ENCODE measurements at places on chromosomes 12 and 14. TPM values are rescaled to one million over a fixed set of nuclear protein-coding genes. Genes with fewer than 3 reads are reported as not detected.

DNA sequence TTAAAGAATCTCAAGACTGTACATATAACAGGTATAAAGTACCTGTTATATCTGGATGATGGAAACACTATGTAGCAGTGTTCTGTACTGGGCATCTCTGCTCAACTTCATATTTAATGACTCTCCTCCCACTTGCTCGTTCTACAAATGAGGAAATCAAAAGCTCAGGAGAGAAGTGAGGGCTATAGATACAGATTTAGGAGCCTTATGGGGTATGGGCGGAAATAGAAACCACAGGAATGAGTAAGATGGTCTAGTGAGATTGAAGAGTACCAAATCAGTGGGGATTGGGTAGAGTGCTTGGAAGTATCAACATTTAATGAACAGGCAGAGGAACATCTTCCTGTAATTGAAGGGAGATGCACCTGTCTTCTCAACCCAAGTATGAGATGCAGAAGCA is 23.8 kb upstream of the POLR3B start:
- DNase-seq, result no peak

DNA sequence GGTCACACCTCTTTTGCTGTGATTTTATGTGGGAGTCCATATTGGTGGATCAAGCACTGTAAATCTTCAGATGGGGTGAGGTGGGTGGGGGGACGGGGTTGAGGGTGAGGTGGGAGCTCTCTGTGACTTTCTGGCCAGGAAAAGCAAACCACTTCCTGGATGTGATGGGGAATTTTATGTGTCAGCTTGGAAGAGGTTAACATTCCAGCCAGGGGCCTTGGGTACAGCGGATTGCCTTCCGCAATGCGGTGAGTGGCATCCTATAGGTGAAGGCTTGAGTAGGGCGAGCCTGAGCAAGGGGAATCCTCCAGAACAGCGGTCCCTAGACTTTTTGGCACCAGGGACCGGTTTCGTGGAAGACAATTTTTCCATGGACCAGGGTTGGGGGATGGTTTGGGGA is 36.2 kb downstream of the DLK1 start:
- DNase-seq, result no peak

- no peak for DNase-seq
Measured at GRCh38 chr12:71107936-71108335, 49.9 kb downstream of the TSPAN8 start.

DNA sequence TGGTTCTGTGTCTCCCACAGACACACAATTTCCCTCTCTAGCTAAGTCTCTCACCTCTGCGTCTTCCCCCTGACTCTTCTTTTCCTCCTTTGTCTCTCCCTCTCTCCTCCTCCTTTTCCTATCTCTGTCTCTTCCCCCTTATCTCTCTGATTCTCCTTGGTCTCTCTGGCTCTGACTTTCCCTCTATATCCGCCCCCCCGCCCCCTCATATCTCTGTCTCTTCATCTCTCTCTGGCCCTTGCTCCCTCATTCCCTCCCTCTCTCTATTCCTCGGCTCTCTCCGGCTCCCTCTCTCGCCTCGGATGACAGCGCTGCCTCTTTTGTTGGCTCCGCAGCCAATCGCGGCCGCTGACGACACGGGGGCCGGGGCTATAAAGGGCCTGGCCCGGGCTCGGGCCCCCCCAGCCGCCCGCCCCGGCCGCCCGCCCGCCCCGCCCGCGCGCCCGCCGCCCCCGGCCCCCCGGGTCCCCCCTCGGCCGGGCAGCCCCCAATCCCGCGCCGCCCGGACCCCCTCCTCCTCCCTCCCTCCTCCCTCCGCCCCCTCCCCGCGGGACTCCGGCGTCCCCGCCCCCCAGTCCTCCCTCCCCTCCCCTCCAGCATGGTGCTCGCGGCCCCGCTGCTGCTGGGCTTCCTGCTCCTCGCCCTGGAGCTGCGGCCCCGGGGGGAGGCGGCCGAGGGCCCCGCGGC is at the start of gene GDF11:
Gene GDF11, plus strand, starts transcription at position 404 of the 687 bp plus-strand sequence. Its CDS starts 195 bp downstream, at position 599.
- peak; percentile 71 for DNase-seq

DNA sequence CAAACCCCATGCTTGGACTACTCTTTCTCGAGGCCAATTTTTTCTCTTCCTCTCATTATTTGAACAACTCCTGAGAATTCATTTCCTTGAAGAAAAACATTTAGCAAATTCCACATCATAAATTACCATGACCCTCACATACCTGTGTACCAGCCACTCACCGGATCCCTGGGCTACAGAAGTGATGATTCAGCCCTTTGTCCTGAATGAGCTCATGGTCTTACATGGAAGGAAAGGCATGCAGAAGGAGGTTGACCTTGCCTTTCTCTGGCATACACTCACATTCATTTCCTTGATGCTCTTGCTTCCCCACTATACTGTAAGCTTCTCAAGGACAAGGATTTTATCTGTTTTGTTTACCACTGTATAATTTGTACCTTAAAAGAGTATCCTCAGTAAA is 191.5 kb downstream of the SLC5A8 start:
- peak; percentile 44 for DNase-seq

DNA sequence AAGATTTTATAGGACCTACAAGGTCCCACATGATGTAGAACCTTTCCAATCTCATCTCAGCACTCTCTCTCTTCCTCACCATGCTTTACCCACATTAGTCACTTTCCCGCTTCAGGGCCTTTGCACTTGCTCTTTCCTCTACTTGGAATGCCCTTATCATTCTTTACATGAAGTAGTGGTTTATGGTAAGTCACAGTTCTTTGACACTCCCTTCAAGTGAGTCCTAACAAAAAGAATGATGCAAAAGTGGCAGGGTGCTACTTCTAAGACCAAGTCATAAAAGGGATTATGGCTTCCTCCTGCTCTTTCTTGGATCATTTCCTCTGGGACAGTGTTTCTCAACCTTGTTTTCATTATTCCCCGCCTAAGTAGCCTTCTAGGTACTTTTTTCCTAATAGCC is 13.1 kb downstream of the TMBIM4 start:
- DNase-seq, result no peak

DNA sequence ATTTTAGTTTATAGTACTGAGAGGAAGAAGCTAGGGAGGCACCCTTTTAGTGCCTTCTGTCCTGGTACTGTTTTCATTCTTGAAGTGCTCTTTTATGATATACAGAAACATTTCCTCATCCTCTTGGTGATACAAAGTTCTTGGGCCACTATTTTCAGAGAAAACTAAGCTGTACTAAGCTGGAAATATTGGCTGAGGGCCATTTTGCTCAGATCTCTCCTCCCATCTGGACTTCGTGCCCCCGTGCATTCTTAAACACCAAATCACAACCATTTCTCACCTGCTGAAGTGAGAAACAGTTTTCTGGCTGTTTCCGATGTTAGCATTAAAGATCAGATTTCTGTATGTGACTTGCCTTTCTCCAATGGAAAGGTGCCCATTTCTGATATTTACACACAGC is 158.9 kb downstream of the FBXL14 start:
- DNase-seq, result no peak

DNA sequence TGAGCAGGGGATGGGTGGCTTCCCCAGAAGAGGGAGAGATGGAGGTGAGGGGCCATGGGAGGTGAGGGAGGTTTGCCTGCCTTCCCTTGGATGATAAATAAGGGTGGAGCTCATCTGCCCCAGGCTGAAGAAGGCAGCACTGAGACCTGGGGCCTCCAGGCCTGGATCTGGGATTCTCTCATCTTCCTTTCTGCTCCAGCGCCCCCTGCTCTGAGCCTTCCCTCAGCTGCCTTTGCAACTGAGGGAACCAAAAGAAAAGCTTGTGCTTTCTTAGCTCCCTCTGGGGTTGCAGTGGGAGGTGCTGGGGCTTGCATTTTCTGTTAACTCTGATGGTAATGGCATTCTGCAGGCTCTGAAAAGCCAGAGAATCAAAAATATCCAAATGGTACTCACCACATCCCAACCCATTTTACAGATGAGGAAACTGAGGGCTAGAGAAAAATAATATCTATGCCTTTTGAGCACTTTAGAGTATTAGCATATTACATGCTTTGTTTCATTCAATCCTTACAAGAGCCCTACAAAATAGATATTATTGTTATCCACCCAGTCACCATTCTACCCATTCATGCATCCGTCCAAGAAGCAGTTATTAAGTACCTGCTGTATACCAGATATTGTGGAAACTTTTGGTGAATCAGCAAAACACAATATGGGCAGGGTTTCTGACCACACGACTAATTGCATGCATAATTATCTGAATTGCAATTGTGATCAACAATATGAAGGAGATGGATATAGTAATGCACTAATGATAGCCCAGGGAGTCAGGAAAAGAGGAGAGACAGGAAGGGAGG is 102.2 kb downstream of the WSCD2 start:
- no peak for DNase-seq

GRCh38 chr12:22286569-22286968 is 47.9 kb downstream of the ST8SIA1 start:
- peak; percentile 87 for DNase-seq

DNA sequence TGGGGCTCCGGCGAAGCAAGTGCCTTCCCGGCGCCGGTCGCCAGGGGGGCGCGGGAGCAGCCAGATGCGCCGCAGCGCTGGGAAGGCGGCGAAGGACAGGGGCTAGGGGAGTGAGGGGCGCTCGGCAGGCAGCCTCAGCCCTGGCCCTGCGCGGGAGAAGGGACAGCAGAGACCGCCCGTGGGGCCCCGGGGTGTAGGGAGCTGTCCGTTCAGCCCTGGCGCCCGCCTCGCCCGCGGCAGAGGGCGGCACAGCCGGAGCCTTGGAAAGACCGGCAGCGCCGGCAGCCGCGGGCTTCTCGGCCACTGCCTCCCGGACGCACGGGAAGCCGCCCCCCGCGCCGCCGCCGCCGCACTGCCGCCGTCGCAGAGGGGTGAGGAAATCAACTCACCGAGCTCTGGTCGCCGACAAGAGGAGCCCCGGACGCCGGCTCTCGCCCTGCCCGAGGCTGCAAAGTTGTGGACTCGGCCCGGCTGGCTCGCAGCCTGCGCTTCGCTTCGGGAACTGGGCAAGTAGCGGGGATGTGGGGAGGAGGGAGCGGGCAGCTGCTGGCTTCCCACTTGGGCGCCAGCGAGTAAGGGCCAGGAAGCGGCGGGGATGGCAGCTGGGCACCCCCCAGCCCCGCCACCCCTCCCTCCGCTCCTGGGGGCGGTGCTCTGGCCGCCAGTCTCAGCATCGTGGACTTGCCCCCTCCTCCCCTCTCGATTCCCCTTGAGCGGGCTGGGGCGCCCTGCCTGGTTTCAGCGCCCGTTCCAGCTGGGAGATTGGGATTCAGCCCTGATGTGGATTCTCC is at the start of gene ZDHHC22:
Gene ZDHHC22, minus strand, starts transcription at position 578 of the 791 bp plus-strand sequence. CDS start 2,053 bp downstream, outside the sequence.
- no peak for DNase-seq

DNA sequence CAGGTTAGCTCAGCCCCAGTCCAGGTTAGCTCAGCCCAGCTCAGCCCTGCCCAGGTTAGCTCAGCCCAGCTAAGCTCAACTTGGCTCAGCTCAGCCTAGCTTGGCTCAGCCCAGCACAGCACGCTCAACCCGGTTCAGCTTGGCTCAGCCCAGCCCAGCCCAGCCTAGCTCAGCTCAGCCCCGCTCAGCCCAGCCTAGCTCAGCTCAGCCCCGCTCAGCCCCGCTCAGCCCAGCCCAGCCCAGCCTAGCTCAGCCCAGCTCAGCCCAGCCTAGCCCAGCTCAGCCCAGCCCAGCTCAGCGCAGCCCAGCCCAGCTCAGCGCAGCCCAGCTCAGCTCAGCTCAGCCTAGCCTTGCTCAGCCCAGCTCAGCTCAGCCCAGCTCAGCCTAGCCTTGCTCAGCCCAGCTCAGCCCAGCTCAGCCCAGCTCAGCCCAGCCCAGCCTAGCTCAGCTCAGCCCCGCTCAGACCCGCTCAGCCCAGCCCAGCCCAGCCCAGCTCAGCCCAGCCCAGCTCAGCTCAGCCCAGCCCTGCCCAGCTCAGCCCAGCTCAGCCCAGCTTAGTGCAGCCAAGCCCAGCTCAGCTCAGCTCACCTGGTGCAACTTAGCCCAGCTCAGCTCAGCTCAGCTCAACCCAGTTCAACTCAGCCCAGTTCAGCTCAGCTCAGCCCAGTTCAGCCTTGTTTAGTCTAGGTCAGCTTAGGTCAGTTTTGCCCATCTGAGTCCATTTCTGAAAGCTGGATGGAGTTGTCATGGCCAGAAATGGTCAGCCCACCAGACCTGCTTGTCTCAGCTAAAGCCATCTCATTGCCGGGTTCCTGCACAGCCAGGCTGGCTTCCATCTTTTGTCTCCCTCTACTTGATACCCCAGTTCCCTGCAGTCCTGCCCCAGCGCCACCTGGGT is 333.6 kb downstream of the TMEM121 start:
- DNase-seq, result no peak

GRCh38 chr12:109597795-109598427 is 24.3 kb downstream of the MVK start:
- peak; percentile 65 for DNase-seq

- no peak for DNase-seq
Measured at GRCh38 chr12:57842342-57843294, 3.9 kb downstream of the CTDSP2 start.

- no peak for DNase-seq
Measured at GRCh38 chr12:57261428-57261865, 10.5 kb upstream of the STAC3 start.

GRCh38 chr12:7139200-7139599 is 9.0 kb downstream of the CLSTN3 start:
- DNase-seq, result no peak

Gene PHETA1
- total RNA-seq, result 2.3 TPM

Gene GLT1D1
- not detected for total RNA-seq

Gene FGF23
- total RNA-seq, result not detected

Gene SOCS2
- total RNA-seq, result 7.3 TPM

Gene COCH
- 0.12 TPM for total RNA-seq

Gene EAPP
- total RNA-seq, result 54.1 TPM

Gene ABCC9
- under 0.01 TPM for total RNA-seq

Gene FITM1
- not detected for total RNA-seq

Gene CLEC9A
- not detected for total RNA-seq

Gene TSHR
- total RNA-seq, result not detected

Gene GPD1
- 0.39 TPM for total RNA-seq

Gene PTGER2
- 1.6 TPM for total RNA-seq

Gene SYNE3
- total RNA-seq, result 6.0 TPM

Gene TIMELESS
- total RNA-seq, result 8.1 TPM

Gene KRT83
- total RNA-seq, result not detected

Gene POTEM
- total RNA-seq, result 0.68 TPM

Gene KCNC2
- not detected for total RNA-seq

Gene KRT2
- not detected for total RNA-seq

Gene MUCL1
- not detected for total RNA-seq

Gene PFDN5
- total RNA-seq, result 480 TPM

Gene PUS1
- total RNA-seq, result 9.5 TPM

Gene INHBC
- not detected for total RNA-seq
